Stimulated activated CD4-positive, alpha-beta T cell treated with anti-CD3 and anti-CD28 coated beads, Interleukin-1b, Interleukin-23, amount 100 ng/mL, for 1 hour (primary cell): ENCODE measurements at places on chromosomes 6 and 20.
A peak's percentile ranks its signal among the peaks of the same experiment; 100 is the strongest.

DNA sequence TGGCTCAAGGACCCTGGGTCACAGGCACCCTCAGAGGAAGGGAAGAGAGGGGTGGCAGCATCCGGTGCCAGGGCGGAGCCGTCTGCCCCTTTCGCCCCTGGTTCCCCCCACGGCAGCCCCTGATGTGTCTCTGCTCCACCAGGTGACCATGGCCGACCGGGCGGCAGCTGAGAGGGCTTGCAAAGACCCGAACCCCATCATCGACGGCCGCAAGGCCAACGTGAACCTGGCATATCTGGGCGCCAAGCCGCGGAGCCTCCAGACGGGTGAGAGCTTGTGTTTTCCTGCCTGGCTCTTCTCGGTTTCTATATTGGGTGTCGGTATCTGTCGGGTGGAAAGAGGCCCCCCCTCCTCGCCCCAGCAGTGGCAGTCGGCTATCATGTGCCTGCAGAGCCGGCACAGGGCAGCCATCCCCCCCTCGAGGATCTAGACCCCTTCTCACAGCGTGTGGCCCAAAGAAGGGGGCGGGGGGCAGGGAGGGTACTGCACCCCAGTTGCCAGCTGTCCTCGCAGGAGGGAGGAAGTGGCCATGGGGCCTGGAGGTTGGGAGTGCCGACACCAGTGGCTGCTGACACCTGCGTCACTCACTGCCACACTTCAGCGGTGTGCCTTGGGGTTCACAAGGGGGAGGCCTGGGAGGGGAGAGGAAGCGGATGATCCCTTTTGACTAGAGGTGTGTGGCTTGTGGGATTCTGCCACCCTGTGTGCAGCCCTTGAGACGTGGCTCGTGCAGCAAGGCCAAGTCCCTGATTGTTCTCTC is 1.5 kb downstream of the RBM38 start:
- peak; percentile 26 for DNase-seq

DNA sequence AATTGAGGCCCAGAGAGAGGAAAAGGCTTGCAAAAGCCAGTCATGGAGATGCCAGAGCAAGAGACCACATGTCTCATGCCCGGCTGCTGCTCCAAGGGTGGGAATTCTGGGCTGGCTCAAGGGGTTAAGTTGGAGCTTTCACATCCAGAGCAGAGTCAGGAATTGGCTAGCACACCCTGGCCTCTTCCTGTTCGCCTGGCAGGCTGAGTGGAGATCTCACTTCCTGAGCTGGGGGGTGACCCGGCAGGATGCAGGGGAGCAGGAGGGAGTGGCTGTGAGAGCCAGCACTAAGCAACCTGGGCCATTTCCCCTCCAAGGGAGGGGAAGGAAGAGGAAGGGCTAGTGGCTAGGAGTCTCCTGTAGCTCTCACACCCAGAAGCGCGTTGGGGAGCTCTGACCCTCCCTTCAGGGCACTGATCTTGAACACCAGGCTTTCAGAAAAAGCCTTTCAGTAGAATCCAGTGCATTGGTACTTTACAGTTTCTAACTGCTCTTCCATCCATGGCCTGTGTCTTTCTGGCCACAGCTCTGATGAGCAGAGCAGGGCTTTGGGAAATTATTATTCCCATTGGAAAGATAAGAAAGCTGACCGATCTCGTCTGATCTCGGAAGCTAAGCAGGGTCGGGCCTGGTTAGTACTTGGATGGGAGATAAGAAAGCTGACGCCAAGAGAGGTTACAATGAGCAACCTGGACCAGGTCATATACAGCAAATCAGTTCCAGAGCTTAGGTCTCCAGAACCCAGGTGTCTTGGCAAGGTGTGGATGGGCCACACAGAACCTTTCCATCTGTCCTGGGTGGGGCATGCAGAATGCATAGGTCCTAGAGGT is 2.2 kb upstream of the CCM2L start:
- DNase-seq = no peak

- DNase-seq = no peak
Observed at GRCh38 chr6:132405143-132405915, 4.1 kb upstream of the MOXD1 start.

- DNase-seq = no peak
Observed at GRCh38 chr6:117674503-117674902, 766 bp upstream of the NUS1 start.

DNA sequence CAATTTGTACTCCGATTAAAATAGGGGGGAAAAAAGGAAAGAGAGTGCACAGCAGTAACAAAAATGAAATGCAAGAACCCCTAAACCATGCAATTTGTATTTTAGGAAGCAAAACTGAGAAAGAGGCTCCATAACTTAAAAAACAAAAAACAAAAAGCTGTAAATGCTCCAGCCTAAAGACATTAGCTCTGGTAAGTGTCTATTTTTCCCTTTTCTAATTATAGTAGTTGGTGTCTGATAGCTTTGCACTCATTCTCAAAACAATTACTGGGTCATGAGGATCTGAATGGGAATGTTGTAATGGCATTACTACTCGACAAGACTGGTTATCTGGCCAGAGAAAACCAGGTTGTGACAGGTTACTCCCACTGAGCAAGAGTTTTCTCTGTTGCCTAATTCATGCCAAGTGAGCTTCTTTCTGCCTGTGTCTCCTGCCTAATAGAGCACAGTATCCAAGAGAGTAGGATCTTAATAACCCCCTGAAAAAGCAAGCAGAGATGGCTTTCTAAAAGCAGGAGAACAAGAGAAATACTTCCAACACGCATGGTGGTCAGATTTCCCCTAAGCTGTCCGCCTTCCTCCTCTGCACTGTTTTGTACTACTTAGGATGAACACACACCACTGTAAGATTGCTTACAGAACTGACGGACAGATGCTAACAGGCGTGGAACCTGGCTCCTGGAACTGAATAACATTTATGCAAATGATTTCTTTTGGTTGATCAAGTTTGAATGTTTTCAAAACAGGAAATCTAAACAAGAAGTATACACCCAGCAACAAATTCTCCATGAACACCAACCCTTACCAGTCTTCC is 86.4 kb downstream of the FKBP5 start:
- DNase-seq = no peak
